ENCODE measurements at places on chromosomes 13 and 19.

DNA sequence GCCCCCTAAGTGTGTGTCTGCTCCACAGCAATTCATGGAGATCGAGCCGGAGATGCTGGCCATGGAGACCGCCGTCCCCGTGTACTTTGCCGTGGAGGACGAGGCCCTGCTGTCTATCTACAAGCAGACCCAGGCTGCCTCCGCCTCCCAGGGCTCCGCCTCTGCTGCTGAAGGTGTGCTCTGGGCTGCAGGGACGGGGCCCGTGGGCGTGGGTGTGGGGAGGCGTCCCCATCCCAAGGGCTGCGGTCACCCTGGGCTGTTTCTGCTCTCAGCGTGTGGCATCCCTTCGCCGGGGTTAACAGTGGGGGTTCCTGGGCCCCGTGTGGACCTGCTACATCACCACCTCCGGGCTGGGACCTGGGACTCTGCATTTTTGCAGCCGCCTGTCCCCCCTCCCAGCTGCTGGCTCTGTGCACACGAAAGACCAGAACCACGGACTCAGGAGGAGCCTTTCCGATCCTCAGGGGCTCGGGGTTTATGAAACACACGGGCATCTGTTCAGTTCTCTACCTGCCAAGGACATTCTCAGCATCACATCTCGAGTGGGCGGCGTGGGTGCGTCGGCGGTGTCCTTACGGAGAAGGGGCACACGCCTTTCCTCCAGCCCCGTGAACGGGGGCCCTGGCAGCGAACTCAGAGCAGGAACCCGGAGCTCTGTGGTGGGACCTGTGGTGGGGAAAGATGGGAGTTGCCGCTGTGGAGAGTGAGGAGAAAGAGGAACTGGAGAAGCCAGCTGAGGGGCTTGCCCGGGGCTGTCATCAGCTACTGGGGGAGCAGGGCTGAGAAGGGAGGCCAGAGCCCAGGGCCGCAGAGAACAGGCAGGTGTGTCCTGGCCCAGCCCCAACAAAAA is 7.8 kb downstream of the NCLN start:
- no peak for DNase-seq

GRCh38 chr13:57858376-57858775 is 226.8 kb downstream of the PCDH17 start:
- DNase-seq, result no peak

DNA sequence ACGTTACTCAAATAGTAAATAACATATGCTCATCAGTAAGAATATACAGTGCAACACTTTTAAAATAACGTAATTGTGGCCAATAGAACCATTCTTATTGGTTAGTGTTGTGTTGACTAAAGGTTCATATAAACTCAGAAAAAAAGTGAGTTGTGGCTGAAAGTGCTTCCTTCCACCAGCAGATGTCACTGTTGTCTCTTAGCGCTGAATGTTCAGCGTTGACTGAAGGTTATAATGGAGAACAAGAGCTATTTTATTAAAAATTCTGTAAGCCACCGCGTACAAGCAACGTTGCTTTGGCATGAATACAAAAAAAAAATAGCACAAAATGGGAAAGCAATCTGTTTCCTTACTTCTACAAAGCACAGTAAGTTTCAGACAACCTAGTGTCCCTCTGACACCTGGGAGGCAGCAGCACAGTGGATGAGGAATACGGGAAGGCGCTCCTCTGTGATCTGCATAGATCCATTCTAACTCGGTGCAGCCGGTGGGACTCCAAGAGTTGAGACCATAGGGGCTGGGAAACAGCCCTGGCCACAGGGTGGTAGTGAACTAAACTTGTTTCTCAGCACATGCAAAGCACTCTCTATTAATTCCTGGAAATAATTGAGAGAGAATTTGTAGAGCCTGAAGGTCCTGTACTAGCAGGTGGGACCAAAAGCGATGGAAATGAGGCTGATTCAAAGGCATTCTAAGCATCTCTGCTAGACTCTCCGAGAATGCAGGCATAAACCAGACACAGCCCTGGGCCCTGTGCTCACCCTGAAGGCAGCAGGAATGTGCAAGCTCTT is 23.9 kb upstream of the OXGR1 start:
- peak; percentile 13 for DNase-seq

GRCh38 chr13:112964971-112965492 is 4.0 kb upstream of the MCF2L start:
- DNase-seq, result no peak

DNA sequence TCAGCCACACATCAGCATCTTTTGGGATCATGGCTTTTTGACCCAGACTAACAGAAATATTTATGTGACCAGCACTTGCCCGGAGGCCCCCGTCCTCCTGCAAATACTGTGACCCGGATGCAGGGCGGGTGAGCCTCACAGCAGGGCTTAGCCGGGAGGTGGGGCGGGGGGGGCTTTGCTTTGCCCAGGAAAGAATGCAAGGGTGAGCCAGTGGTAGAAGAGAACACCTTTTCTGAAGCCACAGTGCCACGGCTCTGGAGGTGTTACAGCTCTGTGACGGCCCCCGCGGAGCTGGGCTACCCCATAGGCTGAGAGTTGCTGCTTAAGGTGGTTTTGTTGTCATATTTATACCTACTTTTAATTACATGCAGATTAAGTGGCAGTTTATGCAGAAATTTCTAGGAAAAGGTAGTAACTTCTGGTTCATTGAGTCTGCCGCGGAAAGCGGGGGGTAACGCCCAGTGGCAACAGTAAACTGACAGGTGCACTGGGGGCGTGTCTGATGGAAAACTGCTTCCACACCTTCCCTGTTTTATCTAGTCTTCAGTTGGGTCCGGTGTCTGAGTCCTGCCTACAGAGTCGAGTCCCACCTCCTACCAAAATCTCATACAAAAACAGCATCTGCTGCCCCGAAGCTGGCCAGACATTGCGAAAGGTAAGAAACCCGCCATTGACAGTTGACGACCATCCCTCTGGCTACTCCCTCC is 187.9 kb downstream of the TEX29 start:
- no peak for DNase-seq

DNA sequence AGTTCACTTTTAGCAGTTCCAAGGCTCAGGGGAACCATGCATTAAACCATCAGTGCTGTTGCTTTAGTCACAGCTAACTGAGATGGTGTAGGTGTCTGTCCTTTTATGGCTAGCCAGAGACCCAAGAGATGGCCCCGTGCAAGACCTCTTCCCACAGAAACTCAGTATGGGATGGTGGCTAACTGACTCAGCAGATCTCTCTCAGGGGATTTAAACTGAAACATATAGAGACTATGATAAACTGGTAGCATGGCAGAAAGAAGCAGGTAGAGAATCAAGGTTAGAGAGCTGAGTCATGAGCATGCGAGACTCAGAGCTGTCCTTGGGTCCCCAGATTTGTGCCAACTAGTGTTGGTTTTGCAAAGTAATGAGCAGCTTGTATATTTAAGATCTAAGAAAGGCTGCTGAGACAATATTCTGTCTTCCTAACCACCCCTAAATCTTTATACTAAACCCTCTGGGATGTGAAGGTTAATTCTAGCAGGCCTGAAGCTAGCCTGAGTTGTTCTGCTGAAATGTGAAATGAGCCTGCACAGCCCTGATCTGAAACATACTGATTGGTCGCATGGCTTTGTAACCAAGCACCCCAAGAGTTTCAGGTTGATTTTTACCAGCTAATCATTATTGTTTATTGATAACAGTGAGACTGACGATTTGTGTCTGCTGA is 6.5 kb upstream of the SCEL start:
- no peak for DNase-seq

GRCh38 chr19:9735986-9736385 is 32.6 kb downstream of the ZNF846 start:
- no peak for DNase-seq

- no peak for DNase-seq
Observed at GRCh38 chr13:50355797-50356196, 340.6 kb downstream of the KCNRG start.

- DNase-seq, result no peak
Observed at GRCh38 chr19:29366757-29367156, 153.8 kb upstream of the UQCRFS1 start.

- DNase-seq, result no peak
Observed at GRCh38 chr19:49488863-49489537, 1.6 kb downstream of the RPL13A start.

- DNase-seq, result no peak
Observed at GRCh38 chr13:26760832-26761582, 421 bp upstream of the GPR12 start.

- no peak for DNase-seq
Observed at GRCh38 chr13:89740994-89741685, 1606.3 kb upstream of the MIR17HG start.
